ENCODE measurements at places on chromosomes 16 and 17.
A peak's percentile ranks its signal among the peaks of the same experiment; 100 is the strongest.

- peak; percentile 54 for DNase-seq
These were observed 31.4 kb downstream of the ACTG1 start for GRCh38 chr17:81481073-81481799.

- DNase-seq = no peak
These were observed 27.8 kb upstream of the MFSD6L start for GRCh38 chr17:8826808-8827435.

GRCh38 chr16:82331974-82332750 lies 162.1 kb upstream of the MPHOSPH6 start:
- no peak for DNase-seq

DNA sequence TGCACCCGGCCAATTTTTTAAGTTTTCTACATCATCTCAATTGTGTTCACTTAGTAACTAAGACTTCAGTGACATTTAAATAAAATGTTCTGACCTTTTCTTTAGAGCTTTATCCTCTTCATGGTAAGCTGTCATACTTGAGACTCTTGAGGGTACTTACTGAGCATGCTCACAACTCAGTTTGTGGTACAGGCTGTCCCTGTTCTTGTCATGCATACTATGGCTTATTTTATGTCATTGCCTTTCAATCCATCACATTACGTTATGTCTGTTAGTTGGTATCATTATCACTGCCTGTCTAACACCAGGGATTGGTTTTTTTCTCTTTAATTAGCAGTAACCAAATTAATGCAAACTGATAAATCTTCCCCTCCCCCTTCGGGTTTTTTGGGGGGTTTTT lies 41.9 kb upstream of the RHBDL3 start:
- DNase-seq = no peak

DNA sequence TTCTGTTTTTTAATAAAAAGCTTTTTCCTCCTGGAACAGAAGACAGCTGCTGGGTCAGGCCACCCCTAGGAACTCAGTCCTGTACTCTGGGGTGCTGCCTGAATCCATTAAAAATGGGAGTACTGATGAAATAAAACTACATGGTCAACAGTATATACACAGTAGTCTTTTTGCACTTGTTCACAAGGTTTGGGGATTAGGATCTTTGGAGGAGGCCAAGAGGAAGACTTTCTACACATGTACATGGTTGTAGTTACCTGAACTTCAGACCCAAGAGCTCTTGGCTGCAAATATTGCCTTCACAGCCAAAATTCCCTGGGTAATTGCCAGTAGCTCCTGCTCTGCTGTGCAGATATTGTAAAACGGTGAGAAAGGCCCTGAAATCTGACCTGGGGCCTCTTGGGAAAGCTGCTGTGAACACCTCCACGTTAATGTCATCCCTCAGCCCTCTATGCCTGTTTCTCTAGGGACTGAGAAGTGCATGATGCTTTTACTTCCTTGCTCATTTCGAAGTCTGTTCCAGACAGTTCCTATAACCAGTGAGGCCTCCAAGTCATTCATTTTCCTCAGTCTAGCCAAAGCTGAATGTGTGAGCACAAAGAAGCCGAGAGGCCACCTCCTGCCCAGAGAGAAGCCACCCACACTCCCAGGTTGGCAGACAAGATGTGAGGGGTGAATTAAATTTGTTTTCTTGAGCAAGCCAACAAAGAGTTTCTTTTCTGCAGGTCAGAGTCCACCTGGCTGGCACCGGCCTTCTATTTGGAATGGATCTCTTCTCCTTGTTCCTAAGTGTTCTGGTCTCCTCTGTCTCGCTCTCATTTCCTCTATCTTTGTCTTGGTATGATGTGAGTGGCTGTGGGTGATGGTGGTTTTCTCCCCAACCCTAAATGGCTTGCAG lies 15.9 kb downstream of the ANKRD40 start:
- no peak for DNase-seq

DNA sequence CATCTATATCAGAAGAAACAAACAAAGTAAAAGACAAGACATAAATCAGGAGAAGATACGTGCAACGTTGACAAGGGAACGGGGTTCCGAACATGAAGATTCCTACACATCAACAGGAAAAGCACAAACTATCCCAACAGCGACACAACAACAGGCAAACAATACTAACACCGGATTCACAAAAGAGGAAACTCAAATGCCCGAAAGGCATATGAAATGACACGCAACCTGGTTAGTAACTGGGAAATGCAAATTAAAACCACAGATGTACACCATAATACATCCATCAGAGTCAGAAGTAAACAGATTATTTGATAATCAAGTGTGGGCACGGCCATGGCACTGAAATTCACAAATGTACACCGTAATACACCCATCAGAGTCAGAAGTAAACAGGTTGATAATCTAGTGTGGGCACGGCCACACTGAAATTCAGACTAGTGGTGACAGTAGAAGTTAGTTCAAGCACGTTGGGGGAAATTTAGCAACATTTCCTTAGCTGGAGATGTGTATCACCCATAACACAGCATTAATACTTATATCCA lies 171.9 kb upstream of the RPH3AL start:
- DNase-seq = no peak
